ENCODE measurements at places on chromosomes 5 and 9.

GRCh38 chr5:95565280-95565920, 10.5 kb downstream of the ARSK start:
- no peak for DNase-seq

GRCh38 chr5:14777187-14777586, 94.4 kb downstream of the ANKH start:
- DNase-seq: no peak

DNA sequence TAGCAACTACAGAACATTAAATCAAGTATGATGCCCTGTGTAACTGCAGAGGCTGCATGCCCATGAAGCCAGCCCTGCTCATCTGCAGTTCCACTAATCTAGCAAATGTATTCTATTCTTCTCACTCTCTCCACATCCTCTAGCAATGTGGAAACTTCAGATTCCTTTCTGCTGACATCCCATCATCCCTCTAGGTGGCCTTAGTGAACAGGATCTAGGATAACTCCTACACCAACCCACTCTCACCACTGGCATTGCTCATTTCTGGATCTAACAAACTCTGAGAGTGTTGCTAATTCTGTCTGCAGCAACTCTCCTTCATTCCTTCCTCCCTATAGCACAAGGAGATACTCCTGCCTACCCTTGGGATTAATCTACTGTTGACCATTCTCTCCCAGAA, 80.8 kb downstream of the FAM81B start:
- no peak for DNase-seq

GRCh38 chr5:78050888-78051287, 243.6 kb downstream of the AP3B1 start:
- DNase-seq: no peak

DNA sequence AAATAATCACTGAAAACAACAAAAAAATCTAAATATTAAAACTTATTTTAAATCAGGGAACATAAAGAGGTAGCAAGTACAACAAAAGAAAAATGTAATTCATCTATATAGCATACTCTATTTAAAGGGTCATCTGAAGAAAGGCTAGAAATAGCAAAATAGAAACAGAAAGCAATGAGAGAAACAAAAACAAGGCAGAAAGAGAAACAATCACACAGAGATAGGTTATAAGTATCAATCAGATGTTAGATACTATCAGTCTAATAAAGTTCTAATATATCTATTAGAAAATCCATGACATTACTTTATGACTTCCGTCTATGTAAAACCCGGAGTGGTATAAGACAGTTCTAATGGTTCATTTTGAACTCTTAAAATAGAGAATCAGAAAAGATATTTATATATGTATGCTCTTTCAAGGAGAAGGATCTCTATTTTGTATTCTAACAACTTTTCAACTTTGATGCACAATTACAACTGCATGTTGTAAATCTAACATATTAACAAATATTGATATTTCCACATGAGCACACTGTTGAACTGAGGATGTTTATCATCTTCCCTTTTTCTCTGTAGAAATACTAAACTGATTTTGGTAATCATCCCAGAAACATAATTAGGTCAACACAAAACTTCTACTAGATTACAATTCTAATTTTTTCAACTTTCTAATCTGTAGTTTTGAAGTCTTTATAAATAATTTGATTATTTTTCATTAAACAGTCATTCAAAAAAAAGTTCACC, 15.8 kb downstream of the RICTOR start:
- no peak for DNase-seq

GRCh38 chr5:122076669-122077365, 1.2 kb downstream of the LOX start:
- DNase-seq: no peak

GRCh38 chr5:38922199-38922598, 76.4 kb downstream of the OSMR start:
- DNase-seq: peak; percentile 13

- DNase-seq: no peak
Observed at GRCh38 chr5:38831909-38832308, 13.9 kb upstream of the OSMR start.

Measured in activated T-helper 1 cell treated with anti-CD3 and anti-CD28 coated beads, Interleukin-2, amount 50 U/mL, for 16 hours (primary cell).